Cortex of kidney (tissue), 1 donor: ENCODE measurements at places on chromosomes 12 and 14.

- DNase-seq, result no peak
Observed at GRCh38 chr12:122203301-122204166, at the start of gene B3GNT4. Gene B3GNT4, plus strand, starts transcription at chr12:122203709. Its CDS starts 910 bp downstream, at chr12:122204619.

- no peak for DNase-seq
Observed at GRCh38 chr12:102848832-102849231, 68.2 kb downstream of the PAH start.

DNA sequence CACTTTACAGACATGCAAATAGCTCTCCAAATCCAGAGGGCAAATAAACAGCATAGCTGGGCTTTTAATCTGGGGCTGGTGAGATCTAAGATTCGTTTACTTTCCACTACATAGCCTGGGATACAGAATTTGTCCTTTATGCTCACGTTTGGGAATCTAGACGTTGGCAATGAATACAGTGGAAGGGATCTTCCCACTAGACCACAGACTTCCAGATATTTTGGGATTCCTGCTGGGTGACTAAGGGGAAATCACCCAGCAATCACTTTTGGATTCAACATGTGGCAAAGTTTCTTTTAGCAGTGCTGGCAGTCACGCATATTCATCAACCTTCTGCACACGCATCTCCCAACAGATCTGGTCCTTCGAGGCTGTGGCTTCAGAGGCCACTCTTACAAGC lies 23.5 kb downstream of the APPL2 start:
- DNase-seq, result no peak

GRCh38 chr14:28651148-28651547 lies 115.4 kb upstream of the FOXG1 start:
- no peak for DNase-seq

GRCh38 chr14:91149462-91149861 lies 35.6 kb downstream of the DGLUCY start:
- DNase-seq, result no peak

- DNase-seq, result no peak
Observed at GRCh38 chr12:93778766-93779165, 101.6 kb downstream of the CRADD start.

DNA sequence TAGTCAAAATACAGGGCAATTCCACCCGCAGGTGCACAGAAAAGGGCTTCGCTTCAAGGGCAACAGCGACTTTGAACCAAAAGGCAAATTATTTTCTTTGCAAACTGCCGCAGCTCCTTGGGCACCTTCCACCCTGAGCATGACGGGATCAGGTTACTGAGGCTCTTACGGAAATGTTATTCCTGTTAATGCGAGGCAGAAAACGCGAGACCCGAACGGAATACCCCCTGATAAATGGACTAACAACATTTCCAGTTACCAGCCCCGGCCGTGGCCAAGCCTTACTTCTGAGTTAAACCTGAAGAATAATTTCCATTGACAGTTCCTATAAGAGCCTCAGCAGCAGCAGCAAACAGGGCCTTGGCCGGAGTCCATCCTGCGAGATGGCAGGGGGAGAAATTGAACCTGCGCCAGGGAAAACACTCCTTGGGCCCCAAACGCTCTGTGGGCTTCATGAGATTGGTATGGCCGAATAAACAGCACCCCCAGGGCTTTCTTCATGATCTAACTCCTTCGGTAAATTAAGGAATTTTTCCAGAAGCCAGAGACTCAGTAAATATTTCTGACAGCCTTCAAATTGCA lies 70.0 kb upstream of the DICER1 start:
- DNase-seq, result no peak

- no peak for DNase-seq
Observed at GRCh38 chr12:57832966-57833365, 13.6 kb downstream of the CTDSP2 start.

- DNase-seq, result no peak
Observed at GRCh38 chr14:44370727-44371126, 136.4 kb downstream of the FSCB start.

DNA sequence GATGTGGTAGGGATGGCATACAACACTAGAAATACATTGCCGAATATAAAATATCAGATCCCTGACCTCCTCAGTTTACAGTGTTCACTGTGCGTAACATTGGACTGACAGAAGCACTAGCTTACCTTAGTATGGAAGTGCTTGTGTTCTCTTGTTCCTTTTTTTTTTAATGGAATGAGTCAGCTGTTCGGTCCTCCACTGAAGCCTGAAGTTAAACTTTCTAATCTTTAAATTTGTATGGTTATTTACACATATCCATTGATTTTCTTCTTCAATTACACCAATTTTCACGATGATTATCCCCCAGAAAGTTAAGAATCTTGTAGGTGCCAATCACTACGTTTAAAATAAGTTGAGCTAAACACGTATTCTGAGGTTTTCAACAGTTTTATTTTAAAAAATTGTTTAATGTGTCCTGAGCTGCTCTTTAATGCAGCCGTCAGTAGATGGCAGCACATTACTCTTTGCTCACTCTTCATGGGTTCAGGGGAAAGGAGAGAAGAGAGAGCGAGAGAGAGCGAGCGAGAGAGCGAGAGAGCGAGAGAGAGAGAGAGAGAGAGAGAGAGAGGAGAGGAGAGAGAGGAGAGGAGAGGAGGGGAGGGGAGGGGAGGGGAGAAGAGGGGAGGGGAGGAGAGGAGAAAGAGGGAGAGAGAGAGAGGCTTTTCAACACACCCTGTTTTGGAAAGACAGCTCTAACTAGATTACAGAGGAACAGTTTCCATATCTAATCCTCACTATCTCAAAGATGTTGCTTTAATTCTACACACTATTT lies 134.7 kb upstream of the SCAF11 start:
- DNase-seq, result no peak

DNA sequence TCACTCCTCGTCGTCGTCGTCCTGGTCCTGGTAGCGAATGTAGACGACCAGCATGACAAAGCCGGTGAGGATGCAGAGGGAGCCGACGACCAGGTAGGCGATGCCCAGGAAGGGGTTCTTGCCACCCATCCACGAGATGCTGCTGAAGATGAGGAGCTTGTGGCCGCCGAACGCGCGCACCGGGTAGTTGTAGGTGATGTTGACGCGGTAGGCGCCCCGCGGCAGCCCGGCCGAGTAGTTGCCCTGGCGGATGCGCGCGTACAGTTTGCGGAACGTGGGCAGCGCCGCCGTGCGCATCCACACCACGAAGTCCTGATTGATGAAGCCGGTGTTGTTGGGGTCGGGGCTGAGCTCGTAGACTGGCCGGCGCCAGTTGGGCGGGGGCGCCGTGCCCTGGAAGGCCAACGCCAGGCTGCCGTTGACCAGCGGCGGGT lies 1.0 kb downstream of the TMEM30B start:
- DNase-seq, result no peak

DNA sequence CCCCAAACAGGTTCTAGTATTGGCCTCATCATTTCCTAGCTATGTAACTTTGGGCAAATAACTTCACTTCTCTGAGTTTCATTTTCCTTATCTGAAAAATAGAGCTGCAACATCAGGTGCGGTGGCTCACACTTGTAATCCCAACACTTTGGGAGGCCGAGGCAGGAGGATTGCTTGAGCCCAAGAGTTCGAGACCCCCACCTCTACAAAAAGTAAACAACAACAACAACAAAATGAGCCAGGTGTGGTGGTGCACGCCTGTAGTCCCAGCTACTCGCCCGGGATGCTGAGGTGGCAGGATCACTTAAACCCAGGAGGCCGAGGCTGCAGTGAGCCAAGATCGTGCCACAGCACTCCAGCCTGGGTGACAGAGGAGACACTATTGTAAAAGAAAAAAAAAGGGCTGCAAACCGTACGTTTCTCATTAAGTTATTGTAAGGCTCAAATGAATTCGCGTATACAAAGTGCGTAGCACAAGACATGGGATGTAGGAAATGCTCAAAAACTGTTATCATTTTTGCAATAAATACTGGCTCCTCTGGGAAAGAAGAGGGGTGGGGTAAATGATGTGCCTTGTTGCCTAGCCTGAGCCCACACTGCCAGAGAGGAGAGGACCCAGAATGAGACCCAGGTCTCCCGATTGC lies 903 bp downstream of the C12orf76 start:
- no peak for DNase-seq

DNA sequence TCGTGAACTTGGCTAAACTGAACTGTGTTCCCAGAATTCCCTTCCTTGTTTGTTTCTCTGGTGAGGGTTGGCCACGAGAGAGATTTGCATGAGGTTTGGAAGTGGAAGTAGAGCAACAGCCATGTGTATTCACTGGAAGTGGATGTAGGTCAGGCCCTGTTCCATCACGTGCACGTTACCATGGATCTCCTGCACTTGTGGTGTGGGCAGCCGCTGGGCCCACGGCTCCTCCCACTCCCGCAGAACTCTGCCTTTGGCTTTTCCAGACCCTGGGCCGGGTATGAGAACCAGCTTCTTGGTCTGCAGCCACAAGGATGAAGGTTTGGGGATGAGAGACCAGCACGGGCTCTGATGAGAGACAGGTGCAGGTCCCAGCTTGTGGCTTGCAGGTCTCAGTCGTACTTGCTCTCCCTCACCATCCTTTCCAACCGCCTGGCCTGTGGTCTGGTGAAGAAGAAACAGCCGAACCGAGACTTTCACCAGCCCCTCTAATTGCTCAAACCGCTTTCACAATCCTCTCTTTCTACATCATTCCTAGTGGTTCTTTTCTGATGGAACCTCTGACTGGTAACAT lies 94.9 kb downstream of the DUSP16 start:
- DNase-seq, result no peak

- no peak for DNase-seq
Observed at GRCh38 chr12:55850893-55851292, 8.2 kb upstream of the MMP19 start.

GRCh38 chr12:80168936-80169335 lies 69.6 kb downstream of the OTOGL start:
- no peak for DNase-seq

DNA sequence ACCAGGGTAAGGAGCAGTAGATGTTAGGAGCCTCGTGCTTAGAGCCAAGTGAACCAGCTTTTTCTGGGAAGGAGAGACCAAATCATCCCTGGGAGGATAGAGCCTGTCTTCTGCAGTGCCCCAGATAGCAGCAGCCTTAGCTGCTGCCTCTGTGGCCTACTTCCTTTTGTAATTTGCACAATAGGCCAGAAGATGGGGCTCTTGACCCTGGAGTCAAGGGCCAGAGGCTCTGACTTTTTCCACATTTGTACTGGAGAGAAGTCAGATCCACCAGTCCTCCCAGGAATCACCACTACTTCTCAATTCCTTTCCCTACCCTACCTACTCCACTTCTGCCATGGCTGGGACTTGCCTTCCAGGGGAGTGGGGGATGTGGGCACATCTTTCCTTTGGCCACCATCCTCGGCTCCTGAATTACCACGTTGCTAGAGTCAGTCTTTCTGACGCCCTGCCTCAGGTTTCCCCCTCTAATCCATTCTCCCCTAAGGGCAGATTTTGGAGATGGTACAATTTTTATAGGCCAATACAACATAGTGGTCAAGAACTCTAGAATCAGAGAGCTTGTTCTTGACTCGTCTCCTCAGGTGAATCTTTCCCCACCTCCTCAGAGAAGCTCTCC lies 3.3 kb upstream of the SLC4A8 start:
- no peak for DNase-seq

- no peak for DNase-seq
Observed at GRCh38 chr12:76085520-76085868, 1.0 kb upstream of the NAP1L1 start.

GRCh38 chr14:100246809-100247428 lies 8.0 kb downstream of the YY1 start:
- DNase-seq, result no peak

GRCh38 chr12:129570796-129571400 lies 332.9 kb downstream of the TMEM132D start:
- no peak for DNase-seq

DNA sequence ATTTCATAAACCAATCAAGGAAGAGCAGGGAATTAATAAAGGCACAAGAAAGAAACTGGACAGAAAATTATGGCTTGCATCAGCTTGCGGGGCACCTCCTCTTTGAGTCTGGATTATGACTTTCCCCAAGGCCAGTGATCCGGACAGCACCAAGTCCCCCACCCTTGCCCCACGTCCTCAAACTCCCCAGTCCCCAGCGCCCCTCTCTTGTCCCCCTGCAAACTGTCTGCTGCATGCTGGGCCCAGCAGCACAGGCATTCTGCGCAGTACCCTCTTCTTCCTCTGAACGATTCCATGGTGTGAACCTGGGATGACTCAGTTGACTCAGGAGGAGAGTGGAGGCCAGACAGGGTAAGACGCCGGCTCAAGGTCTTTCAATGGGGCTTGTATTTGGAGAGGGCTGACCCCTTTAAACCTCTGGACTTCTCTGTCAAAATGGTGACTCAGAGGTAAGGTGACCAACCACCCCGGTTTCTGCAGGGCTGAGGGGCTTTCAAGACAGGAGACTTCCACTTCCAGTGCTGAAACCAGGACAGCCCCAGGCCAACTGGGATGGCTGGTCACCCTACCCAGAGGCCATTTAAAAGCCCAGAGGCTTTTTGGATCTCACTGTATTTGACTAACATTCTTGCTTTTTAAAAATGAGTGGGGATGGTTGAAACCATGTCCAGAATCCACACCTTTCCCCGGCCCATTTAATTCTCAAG lies 13.5 kb downstream of the C14orf132 start:
- no peak for DNase-seq

DNA sequence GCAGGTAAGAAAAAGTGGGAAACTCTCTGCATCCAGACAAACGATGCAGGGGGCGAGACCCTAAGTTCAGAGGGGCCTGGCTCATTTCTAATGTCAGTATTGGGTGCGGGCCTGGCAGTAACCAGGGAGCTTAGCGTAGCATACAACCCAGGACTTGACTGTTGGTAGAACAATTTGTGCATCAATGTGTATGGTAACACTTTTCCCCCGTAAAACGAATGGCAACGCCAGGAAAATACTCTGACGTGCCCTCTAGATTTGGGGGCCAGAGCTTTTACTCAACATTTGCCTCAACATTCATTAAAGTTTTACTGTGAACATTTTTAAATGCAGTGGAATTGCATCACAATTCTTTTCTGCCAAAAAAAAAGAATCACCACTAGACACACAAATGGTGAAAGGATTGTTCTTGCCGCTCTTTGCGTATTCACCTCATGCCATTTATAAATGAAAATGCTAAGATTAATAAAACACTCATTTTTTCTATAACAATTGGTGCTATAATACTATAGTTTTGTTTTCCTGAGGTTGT lies 867 bp downstream of the RHOJ start:
- DNase-seq, result no peak

GRCh38 chr12:34126239-34126641 lies 103.9 kb downstream of the ALG10 start:
- DNase-seq, result no peak

DNA sequence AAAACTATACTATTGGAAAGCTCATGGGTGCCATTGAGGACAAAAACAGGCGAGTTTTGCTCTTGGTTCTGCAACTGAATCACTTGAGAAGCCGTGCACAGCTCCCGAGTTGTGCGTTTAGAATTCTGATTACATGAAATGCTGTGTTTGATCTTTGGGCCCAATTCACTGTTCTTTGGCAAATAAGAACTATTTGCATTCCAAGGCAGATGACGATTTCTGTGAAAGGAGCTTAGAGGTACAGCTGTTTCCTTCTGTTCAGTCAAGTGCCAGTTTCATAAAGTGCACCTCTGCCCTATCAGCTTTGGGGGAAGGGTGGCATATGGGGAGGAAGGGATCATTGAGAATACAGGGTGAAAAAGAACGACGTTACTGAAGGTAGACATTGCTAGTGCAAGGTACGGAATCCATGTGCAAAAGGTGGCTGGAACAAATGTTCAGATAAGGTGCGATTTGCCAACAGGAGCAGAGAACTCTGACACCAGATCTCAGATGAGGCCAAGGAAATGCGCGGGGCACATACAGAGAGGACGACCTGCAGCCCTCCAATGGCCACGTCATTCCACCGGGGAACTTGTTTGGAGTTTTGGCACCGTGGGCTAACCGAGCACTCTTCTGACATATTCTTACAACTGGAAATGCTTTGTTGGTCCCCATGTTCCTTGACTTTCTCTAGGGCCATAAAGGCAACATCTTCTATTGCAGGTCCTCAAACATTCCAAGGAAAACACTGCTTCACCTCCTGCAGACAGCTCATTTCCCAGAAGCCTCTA lies 30.1 kb downstream of the TCHP start:
- DNase-seq, result no peak
